Stimulated activated CD8-positive, alpha-beta memory T cell treated with anti-CD3 and anti-CD28 coated beads, Interleukin-7, amount 100 ng/mL, for 1 hour (primary cell): ENCODE measurements at places on chromosomes 7 and 10.

- DNase-seq, result no peak
Measured at GRCh38 chr7:101125989-101126650, 784 bp upstream of the SERPINE1 start.

GRCh38 chr7:32942415-32943251, 14.6 kb upstream of the FKBP9 start:
- DNase-seq, result peak; percentile 29

DNA sequence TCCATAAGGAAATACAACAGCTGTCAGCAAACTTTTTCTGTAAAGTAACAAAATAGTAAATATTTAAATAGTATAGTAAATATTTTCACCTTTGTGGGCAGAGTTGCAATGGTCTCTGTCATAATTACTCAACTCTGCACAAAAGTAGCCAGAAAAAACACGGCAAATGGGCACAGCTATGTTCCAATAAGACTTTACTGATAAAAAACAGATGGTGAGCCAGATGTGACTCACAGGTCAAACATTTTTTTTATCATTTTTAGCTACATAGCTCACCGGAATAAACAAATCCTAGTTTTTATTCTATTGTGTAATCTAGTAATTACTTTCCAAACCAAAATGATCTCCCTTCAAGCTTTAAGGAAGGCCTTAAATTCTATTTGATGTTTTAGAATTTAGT, 55.3 kb downstream of the NCAPG2 start:
- DNase-seq, result no peak

DNA sequence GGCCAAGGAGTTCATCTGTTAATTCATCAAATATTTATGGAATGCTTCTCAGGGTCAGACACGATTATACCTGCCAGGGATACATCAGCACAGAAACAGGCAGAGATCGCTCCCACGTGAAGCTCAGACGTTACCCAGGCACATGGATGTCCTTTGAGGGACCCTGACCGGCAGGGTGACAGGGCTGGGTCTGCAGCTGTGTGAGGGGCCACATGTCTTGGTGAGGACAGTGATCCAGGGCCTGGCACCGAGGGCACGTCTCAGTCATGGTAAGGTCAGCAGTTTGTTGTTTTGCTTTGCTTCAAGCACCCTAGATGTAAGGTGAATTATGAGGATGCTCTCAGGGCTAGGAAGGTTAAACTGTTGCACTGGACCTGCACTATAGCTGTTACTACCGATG, 227.9 kb downstream of the WDR37 start:
- DNase-seq, result no peak

DNA sequence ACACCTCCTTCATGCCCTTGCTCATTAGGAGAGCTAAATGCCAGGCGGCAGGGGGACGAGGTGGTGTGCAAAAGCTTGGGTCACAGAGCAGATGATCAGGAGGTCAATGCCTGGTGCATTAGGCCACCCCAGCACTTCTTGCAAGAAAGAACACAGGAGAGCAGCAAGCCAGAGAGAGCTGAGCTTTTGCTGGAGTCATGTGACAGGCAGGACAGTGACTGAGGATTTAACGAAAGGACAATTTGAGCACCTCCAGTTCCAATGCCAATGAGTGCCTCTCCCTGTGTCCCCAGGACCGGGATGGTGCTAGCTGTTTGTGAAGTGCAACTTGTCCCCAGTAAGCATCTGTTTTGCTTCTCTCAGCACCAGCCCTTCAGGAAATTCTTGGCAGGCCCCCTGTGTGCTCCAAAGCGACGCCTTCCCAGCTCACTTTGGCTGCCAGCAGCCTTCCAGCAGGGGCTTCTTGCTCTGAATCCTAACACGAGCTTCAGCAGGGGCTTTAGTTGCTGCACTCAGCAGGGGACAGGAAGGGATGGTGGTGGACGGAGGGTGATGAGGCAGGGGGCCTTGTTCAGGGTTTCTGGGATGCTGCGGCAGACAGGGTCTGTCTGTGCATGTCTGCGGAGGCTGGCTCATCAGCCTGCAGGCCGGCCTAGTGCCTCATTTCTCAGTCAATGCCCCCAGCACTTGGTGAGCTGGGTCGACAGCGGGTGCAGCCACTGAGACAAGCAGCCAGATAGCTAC, 368.1 kb downstream of the RPS24 start:
- no peak for DNase-seq

- DNase-seq, result no peak
Measured at GRCh38 chr7:38669965-38670520, 38.9 kb upstream of the AMPH start.

DNA sequence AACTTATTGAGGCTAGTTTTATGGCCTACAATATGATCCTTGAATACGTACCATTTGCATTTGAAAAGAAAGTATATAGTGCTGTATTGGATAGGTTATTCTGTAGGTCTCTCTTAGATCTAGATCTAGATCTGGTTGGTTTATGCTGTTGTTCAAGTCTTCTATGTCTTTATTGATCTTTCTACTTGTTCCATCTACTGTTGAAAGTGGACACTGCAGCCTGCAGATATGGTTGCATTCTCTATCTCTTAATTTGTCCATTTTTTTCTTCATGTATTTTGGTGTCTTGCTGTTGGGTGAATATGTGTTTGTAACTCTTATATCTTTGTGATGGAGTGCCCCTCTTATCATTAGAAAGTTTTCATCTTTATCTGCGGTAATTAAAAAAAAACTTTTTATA, 139.4 kb upstream of the PCDH15 start:
- no peak for DNase-seq

GRCh38 chr7:158018098-158018762, 569.4 kb downstream of the PTPRN2 start:
- no peak for DNase-seq

GRCh38 chr7:28570113-28570969, 158.0 kb downstream of the CREB5 start:
- DNase-seq, result no peak
